ENCODE measurements at places on chromosomes 5 and 9. TPM values are rescaled to one million over a fixed set of nuclear protein-coding genes. Genes with fewer than 3 reads are reported as not detected.

Gene SLC4A9
- total RNA-seq = not detected

Gene STXBP1
- 5.7 TPM for total RNA-seq

Gene SMAD5
- total RNA-seq = 25.3 TPM

Gene NREP
- 67.3 TPM for total RNA-seq

Gene BAG1
- 34.7 TPM for total RNA-seq

Gene PRR16
- 0.81 TPM for total RNA-seq

Gene STPG3
- 0.54 TPM for total RNA-seq

Gene GABRA1
- not detected for total RNA-seq

Gene ERAP2
- 9.7 TPM for total RNA-seq

GRCh38 chr5:132334812-132335211, 34.7 kb upstream of the SLC22A5 start:
- no peak for DNase-seq

DNA sequence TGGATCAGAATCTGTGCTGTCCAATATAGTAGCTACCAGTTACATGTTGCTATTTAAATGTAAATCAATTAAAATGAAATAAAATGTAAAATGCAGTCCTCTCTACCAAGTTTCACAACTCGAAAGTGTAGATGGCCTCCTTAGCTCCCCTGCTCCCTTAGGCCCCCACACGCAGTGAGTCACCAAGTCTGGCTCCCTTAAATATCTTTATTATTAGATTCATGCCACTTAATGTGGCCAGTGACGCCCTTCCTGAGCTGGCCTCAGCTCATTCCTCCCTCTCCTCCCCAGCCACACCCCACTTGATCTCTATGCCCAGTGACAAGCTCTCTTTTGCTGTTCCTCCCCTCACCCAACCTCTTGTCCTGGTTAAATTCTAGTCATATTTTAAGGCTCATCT, 88.4 kb upstream of the DNAH5 start:
- no peak for DNase-seq

- DNase-seq = no peak
Observed at GRCh38 chr9:4106081-4106759, 193.6 kb downstream of the GLIS3 start.

DNA sequence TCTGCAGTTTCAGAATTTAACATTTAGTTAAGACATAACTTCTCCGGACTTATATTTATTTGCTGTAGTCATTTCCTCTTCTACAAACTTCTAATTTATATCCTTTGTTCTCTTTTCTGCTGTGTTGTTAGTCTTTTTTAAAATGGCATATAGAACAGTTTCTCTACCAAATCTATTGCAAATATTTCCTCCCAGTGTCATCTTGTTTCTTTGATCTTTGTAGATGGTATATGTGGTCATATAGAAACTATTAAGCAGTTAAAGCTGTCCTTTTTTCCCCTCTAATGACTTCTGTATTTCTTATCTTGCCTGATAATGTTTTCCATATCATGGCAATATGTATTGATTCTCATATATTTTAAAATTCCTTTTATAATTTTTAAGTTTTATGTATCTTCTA, 264.5 kb downstream of the MCTP1 start:
- no peak for DNase-seq

DNA sequence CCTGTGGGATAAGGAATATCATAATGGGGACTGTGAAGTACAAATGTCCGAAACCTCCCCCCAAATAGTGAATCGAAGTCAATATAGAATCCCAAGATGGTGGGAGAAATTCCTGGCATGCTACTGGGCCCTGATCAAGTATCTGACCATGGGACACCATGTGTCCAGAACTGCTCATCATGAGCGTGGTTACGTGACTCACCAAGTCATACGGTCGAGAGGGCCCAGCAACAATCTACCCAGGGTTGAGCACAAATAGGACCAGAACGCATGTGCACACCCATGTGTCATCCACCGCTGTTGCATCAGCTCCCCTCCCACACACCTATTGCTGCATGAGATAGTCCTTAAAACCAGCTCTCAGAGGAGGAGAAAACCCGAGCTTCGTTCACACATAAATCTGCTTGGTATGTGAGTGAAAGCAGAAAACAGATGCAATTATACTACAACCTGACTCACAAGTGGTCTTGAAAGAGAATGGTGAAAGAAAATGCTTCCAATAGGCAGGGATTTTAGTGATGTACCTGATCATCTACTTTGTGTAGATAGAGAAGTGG, 353.2 kb downstream of the CWC27 start:
- DNase-seq = no peak

DNA sequence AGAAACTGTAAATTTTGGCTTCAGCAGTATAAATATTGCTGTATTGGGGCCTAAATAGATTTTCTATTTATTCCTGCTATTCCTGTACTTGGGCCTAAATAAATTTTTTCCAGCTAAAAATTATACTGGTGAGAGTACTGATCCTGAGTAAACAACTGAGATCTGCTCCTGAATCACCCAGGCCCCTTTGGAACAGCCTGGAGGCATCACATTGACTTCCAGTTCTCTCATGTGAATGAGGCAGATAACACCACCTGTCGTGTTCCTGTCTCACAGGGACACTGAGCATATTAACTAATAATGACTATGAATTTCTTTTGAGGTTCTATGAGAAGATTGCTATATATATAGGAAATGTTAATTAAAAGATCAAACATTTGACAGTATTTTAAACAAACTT, 119.5 kb upstream of the PLCXD3 start:
- no peak for DNase-seq

GRCh38 chr5:137462816-137463520, 36.2 kb downstream of the SPOCK1 start:
- DNase-seq = no peak

DNA sequence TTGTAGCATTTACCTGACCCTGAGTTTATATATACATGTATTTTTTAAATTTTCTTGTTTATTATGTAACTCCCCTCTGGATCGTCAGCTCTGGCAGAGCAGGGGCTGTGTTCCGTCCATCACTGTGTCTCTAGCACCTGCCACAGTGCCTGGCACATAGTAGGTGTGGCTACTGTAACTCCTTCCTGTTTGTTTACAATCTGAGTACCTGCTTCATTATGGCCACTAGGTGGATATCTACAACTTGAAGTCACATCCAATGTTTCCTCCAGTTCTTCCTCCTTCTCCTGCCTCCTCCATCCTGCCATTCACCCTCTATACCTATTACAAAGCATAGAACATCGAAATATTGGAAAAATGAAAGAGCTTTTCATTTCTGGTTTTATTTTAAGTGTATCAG, 14.2 kb upstream of the PPP1R2B start:
- DNase-seq = no peak

- DNase-seq = no peak
Observed at GRCh38 chr9:22514871-22515270, 68.2 kb downstream of the DMRTA1 start.

DNA sequence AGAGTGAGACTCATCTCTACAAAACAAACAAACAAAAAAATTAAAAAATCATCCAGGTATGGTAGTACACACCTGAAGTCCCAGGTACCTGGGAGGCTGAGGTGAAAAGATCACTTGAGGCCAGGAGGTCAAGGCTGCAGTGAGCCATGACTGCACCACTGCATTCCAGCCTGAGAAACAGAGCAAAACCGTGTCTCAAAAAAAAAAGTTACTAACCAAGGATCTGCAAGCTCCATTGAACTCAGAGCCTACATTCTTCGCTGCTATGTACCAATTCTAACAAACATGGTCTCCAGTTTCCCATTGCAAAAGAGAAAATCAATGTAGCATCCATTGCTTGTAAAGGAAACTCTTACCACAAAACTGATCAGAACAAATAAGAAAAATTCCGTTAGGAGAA, 33.5 kb downstream of the MTMR12 start:
- no peak for DNase-seq

- DNase-seq = no peak
Observed at GRCh38 chr5:41788941-41789368, 81.3 kb downstream of the OXCT1 start.

DNA sequence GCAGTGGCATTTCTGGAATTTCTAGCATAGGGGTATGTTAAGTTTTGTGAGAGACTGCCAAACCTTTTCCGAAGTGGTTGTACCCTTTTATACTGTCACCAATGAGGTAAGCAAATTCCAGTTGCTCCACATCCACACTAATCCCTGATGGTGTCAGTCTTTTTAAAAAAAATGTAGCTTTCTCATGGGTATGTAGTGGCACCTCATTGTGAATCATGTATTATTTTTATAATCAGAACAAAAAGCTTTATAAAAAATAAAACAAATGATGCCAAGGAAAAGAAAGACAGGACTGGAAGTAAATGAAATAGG, 93.4 kb upstream of the CLINT1 start:
- DNase-seq = no peak

DNA sequence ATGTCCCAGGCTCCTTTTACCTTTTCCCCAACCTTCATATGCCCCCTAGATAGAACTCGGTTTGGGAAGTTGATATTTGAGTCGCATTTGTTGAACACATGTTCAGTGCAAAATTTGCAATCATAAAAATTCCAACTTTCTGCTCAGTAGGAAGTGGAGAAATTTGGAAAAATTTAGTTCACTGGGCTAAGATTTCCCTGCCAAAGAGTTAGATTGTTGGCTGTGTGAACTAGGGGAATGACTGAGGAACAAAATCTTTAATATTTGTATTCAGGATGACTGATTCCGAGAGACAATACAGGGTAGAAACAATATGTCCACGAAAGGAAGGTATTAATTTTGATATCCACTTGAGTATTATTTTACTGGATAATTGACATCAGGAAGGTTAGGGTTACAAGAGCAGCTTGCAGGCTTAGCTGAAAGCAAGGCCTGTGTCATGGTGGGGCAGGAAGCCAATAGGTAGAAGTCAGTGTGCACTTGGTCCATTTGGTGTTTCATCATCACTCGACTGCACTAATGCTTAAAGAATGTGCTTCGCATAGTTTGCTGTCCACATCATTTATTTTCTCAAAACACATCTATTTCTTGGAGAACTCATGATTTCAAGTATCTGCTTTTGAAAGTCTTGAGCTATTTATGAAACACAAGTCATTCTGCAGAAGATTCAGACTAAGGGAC, 59.4 kb upstream of the GNA14 start:
- DNase-seq = no peak

- DNase-seq = no peak
Observed at GRCh38 chr5:67619235-67619634, 422.6 kb upstream of the CD180 start.

DNA sequence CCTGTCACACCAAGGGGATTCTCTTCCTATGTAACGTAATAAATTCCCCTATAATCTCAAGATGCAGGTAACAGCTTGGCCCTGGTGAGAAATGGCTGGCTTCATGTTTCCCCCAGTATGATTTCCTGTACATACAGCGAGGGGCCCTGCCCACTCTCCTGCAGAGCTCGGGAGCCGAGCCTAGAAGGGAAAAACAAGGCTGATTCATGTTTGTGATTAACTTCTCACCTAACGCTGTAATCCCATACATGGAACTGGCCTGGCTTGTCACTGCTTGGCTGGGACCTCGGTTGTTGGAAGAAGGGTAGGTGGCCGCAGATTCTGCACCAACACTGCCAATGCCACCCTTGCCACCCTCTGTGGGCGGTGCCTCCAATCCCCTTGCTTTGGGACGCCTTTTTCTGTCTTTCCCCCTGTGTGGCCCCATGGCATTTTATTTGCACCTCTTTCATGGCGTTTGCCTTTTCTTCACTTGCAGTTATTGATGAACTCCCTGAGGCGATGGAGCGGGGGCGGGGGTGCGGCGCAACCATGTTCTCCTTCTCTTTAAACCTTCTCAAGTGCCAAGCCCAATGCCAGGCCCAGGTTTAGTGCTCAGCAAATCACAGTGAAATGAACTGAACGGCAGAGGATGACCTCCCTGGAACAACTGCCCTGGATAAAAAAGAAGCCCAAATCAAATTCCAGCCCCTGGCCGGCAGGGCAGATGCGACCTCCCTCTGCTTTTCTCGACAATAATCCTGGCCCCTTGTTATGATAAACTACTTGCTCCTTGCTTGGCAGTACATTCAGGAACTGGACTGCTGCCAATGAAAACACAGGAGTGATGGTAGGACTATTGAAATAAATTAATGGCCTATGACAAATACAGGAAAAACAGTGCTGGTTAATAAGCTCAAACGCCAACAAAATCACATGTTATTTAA, 108.1 kb downstream of the TMEM174 start:
- no peak for DNase-seq

GRCh38 chr5:13740471-13740870, 204.0 kb downstream of the DNAH5 start:
- no peak for DNase-seq

DNA sequence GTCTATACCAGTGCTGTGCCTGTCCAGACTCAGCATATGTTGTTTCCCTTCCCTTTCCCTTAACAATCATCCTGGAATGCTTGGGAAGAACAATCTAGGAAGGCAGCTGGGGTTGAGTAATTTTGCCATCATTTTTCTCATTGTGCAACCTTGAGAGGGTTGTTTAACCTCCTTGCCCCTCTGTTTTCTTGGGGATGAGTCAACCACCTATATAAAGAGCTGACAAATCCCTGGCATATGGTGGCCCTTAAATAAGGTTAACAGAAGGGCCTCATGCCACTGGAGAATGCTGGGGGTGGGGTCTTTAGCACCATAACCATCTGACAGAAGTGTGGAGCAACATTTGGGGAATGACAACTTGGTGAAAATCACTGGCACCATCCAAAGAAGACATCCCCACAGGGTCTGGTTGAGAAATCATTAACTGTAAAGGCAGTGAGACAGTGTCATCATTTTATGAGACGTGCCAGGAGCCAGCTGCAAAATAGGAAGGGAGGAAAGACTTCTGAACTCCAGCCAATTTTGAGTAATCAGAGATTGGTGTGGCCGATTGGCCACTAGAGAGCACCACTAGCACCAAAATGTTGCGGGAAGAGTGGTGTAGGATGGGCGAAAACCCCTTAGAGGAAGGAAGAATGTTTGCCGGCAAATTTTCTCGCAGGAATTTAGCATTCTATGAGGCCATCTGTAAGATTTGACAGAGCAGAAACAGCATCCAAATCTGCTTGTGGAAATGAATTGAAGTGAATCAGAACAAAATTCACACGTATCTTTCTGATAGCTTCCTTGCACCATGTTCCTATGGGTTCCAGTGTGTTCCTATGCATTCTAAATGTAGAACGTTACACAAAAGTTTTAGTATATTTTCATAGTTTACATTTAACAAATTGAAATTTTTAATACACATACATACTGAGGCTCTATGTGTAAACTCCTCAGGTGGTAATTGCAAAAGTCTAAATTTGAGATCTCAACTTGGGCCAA, 113.8 kb downstream of the MSX2 start:
- DNase-seq = no peak
